ENCODE measurements at places on chromosomes 7 and 10. TPM values are rescaled to one million over a fixed set of nuclear protein-coding genes. Genes with fewer than 3 reads are reported as not detected.

- H3K27me3 ChIP-seq: no peaks in the 10 kb centered on the region
- DNase-seq: peak; percentile 39
Observed at GRCh38 chr7:35714862-35715261, 19.9 kb upstream of the HERPUD2 start.

DNA sequence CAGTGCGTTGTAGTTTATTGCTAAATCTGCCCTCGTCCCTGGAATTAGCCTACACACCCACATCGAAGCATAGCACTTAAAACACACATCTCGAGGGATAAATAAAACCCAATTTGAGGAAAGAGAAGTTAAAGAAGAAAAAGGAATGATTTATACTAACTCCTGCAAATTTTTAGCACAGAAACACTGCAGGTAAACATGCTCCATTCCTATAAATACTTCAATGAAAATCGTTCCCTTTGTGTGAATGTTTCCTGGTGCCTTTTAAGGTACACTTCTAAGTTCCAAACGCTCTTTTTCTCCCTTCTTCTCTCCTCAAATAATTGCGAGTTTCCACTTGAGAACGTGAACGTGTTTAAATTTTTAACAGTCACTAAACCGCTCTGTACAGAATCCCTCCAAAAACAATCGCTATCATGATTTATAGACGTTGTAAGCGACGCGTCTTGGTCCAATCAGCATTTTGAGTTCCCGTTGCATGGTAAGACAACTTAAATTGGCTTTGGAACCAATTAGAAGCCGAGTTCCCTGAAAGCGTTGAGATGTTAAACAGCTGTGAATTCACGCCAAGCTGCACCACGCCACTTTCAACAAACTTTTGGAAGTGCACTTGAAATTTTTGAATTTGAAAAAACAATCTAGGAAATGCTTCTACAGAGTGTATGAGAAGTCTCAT lies 12.5 kb upstream of the EBLN1 start:
- DNase-seq: peak; percentile 73
- H3K27ac ChIP-seq: no peak overlapping the region
- no peaks in the 10 kb centered on the region for H3K36me3 ChIP-seq
- no peaks in the 10 kb centered on the region for H3K27me3 ChIP-seq
- H3K4me1 ChIP-seq: peaks cover 21% of the 10 kb centered on the region

Gene RELN
- total RNA-seq: not detected

GRCh38 chr10:10911471-10911921 lies 106.2 kb upstream of the CELF2 start:
- no peaks in the 10 kb centered on the region for H3K4me1 ChIP-seq
- no peak for DNase-seq
- no peaks in the 10 kb centered on the region for H3K36me3 ChIP-seq
- no peaks in the 10 kb centered on the region for H3K27me3 ChIP-seq
- H3K27ac ChIP-seq: no peak overlapping the region
- no peak overlapping the region for H3K4me3 ChIP-seq

DNA sequence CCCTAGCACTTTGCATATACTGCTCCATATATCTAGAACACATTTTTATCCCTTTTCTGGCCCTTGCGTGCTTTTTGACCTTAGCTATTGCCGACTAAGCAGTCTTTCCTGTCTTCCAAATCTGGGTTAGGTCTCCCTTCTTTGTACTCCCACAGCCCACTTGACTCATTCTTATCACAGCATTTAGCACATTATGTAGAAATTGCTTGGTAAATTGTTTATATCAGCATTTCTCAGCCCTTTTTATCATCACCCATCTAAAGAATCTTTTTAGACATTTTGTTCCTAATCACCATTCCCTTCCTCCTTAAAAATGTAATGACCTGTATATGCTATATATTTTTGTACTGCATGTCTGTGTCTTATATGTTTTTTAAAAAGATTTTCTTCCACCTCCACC lies 101.7 kb downstream of the SDHAF3 start:
- H3K27me3 ChIP-seq: 0 out of 2 replicates have a peak, but pooled peaks cover 2% of the 10 kb centered on the region
- H3K36me3 ChIP-seq: no peaks in the 10 kb centered on the region
- H3K27ac ChIP-seq: no peak overlapping the region
- H3K4me3 ChIP-seq: no peak overlapping the region
- DNase-seq: no peak

- H3K27me3 ChIP-seq: no peaks in the 10 kb centered on the region
- H3K27ac ChIP-seq: no peak overlapping the region
- H3K36me3 ChIP-seq: no peaks in the 10 kb centered on the region
- no peaks in the 10 kb centered on the region for H3K4me1 ChIP-seq
- no peak for DNase-seq
Observed at GRCh38 chr7:51785876-51786275, 469.3 kb upstream of the COBL start.

Gene HOXA1
- 4.1 TPM for total RNA-seq

DNA sequence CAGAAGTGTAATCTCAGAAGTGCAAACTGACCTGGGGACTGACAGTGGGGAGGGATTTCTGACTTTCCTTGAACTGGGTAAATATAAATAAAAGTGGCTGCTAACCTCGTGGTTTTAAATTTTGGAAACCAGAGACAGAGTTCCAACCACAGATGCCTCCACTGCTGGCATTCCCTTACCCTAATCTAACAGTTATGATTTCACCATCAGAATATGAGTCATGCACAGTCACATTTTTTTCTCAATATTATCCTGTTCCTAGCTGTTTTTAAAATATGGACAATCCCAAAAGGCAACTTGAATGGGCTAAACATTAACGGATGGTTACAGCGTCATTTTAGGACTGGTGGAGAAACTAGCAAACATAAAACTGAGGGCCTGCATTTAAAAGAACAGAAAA lies 264.3 kb upstream of the INHBA start:
- DNase-seq: no peak
- no peaks in the 10 kb centered on the region for H3K27me3 ChIP-seq
- H3K4me1 ChIP-seq: peaks cover 8% of the 10 kb centered on the region

DNA sequence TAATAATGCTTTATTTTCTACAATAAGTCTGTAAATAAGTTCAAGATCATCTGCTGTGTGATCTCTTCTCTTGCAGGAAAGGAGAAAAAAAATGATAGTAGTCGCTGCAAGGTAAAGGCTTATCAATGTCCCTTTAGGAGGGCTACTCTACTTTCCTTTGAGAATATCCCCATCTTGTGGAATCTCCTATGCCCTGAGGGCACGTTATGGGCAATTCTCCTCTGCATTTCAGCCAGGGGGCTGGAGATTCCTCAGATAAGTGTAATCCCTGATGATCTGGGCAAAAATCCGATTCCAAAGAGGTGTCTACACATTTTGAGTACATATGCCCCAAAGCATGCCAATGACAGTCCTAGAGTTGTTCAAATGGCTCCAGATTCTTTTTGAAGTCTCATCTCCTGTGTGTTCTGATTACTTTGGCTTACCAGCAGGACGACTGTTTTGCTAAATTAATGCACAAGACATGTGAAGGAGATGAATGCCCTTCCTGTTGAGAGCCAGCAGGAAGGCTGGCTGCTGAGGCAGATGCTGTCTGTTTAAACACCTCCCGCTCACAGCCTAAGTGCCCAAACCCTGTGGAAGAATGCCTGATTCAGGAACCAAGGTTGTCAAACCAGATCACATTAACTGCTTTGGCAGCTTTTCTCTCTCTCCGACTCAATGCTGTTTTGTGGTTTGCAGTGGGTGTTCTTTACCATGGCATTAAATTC lies 171.2 kb upstream of the COL1A2 start:
- H3K36me3 ChIP-seq: no peaks in the 10 kb centered on the region
- DNase-seq: no peak
- no peaks in the 10 kb centered on the region for H3K27me3 ChIP-seq
- no peaks in the 10 kb centered on the region for H3K4me1 ChIP-seq
- no peak overlapping the region for H3K27ac ChIP-seq

- 0 out of 2 replicates have a peak, but pooled peaks cover 5% of the 10 kb centered on the region for H3K27me3 ChIP-seq
- no peak overlapping the region for H3K27ac ChIP-seq
- no peak overlapping the region for H3K4me3 ChIP-seq
- no peaks in the 10 kb centered on the region for H3K36me3 ChIP-seq
Observed at GRCh38 chr10:4111643-4112042, 326.6 kb upstream of the KLF6 start.

- H3K36me3 ChIP-seq: no peaks in the 10 kb centered on the region
- DNase-seq: no peak
- H3K4me1 ChIP-seq: peaks cover 43% of the 10 kb centered on the region
- H3K4me3 ChIP-seq: no peak overlapping the region
- no peak overlapping the region for H3K27ac ChIP-seq
Observed at GRCh38 chr7:39621261-39621660, 2.1 kb upstream of the RALA start.

Gene UCMA
- total RNA-seq: 0.63 TPM

GRCh38 chr7:124032369-124033094 lies at the start of gene TMEM229A:
TMEM229A (minus strand) TSS chr7:124033067; CDS start chr7:124033003, 64 bp downstream.
- no peaks in the 10 kb centered on the region for H3K36me3 ChIP-seq
- H3K27ac ChIP-seq: no peak within 1 kb of the TSS
- no peak for DNase-seq
- H3K27me3 ChIP-seq: no peaks in the 10 kb centered on the region
- H3K4me1 ChIP-seq: no peaks in the 10 kb centered on the region

Gene SEMA3D
- total RNA-seq: not detected

Gene SFTPA2
- total RNA-seq: not detected

DNA sequence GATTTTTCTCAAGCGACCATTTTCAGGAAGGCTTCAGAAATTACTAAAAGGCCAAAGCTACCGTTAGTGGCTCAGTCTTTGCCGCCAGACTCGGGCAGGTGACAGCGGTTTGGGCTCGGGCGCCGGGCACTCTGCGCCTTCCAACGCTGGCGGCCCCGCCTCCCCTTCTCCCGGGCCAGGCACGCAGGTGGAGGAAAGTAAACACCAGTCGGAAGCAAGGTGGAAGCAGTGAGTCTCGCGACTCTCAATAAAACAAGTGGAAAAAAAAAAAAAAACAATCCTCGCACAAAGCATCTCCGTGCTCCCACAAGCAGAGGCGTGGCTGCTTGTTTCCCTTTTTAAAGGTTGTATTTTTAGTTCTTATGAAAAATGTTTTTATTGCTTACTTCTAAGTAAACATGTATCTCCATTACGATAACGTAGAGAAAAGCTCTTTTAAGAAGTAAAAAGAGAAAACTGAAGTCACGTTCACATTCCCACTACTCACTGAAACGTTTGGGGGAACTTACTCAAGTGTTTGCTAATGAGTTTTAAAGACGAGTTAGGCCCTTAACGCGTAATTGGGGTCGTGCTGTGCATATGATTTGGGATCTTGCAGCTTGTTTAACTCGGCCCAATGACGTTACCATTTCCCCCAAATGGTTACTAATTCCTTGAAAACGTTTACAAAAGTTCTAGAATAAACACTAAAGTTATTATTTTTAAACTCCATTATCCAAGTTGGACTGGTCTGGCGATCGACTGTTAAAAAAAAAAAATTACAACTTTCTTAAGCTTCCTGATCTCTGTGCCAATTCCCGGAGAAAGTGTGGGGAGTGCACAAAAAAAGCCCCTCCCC lies 864 bp downstream of the CDCA7L start:
- peak; percentile 81 for DNase-seq
- peak overlapping the region; percentile 95 for H3K27ac ChIP-seq
- peaks cover 81% of the 10 kb centered on the region for H3K4me1 ChIP-seq
- H3K27me3 ChIP-seq: no peaks in the 10 kb centered on the region

- no peak for DNase-seq
- H3K27me3 ChIP-seq: no peaks in the 10 kb centered on the region
- no peak overlapping the region for H3K4me3 ChIP-seq
- no peaks in the 10 kb centered on the region for H3K36me3 ChIP-seq
Observed at GRCh38 chr10:128576336-128576735, 450.1 kb upstream of the MKI67 start.

Gene NPFFR1
- not detected for total RNA-seq

GRCh38 chr7:48634116-48634632 lies 290.2 kb upstream of the CDC14C start:
- no peaks in the 10 kb centered on the region for H3K36me3 ChIP-seq
- H3K4me3 ChIP-seq: no peak overlapping the region
- no peaks in the 10 kb centered on the region for H3K27me3 ChIP-seq

- H3K4me1 ChIP-seq: no peaks in the 10 kb centered on the region
- H3K27ac ChIP-seq: no peak overlapping the region
- H3K27me3 ChIP-seq: no peaks in the 10 kb centered on the region
- H3K4me3 ChIP-seq: no peak overlapping the region
- no peak for DNase-seq
Observed at GRCh38 chr10:125857185-125857760, 23.8 kb downstream of the DHX32 start.

Gene GATA3
- not detected for total RNA-seq

- H3K4me3 ChIP-seq: no peak overlapping the region
- H3K27me3 ChIP-seq: no peaks in the 10 kb centered on the region
- no peaks in the 10 kb centered on the region for H3K4me1 ChIP-seq
- H3K36me3 ChIP-seq: no peaks in the 10 kb centered on the region
Observed at GRCh38 chr10:52952391-52953055, 179.9 kb upstream of the MBL2 start.

DNA sequence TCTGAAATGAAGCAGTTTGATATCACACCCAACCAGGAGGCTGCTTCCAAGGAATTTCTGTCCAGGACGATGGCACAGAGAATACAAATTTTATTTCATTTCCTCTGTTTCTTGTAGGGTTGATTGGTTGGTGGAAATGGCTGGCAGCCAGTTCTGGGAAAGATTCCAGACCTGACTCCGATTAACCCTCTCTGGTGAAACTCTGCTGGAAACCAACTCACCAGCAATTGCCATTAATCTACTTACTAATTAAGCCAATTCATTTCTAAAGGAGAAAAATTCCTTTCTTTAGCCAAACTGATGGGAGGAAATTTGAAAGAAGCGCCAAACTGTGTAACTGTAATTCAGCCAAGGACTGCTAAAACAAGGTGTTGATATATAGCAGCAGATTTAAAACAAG lies 10.7 kb downstream of the PTF1A start:
- no peak overlapping the region for H3K4me3 ChIP-seq
- no peaks in the 10 kb centered on the region for H3K36me3 ChIP-seq
- no peak overlapping the region for H3K27ac ChIP-seq
- H3K4me1 ChIP-seq: no peaks in the 10 kb centered on the region
- no peak for DNase-seq

DNA sequence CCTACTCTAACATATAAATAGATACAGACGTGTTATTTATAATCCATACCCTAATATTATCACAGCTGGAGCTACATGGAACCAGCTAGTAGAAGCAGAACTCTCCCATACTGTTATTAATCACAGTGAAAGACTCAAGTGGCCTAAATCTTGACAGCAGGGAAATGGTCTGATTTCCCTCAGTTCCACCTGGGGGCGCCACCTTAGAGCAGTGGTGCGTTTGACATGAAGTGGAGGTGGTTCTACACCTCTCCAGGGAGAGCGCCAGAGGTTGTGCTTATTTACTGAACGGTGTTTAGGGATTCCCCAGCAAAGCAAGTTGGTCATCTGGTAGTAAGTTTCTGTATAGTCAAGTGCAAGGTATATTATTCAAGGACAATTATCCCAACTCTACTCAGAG lies 17.6 kb downstream of the DNTT start:
- H3K36me3 ChIP-seq: no peaks in the 10 kb centered on the region
- peak; percentile 52 for DNase-seq
- H3K4me3 ChIP-seq: no peak overlapping the region

Gene GCK
- not detected for total RNA-seq

DNA sequence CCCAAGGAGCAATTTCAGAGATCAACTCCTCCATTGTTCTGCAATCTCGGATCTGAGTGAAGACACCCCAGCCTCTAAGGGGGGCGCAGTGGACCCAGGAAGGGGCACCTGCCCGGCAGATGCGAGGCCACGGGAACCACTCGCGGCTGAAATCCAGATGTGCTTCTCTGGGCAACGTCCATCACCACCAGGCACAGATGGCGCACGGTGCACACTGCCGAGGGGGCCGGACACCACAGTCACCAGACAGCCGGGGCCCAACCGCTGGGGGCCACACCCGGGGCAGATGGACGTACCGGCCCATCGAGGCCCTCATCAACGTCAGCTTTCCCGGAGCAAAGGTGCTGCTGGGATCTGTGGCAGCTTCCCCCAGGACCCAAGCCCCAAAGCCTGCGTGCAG lies 16.9 kb upstream of the ADGRA1 start:
- H3K27me3 ChIP-seq: no peaks in the 10 kb centered on the region
- no peak overlapping the region for H3K27ac ChIP-seq
- H3K4me3 ChIP-seq: no peak overlapping the region
- no peaks in the 10 kb centered on the region for H3K4me1 ChIP-seq
